Cardiac muscle cell (in vitro differentiated cells and primary cell): ENCODE measurements at places on chromosomes 4 and X.
A peak's percentile ranks its signal among the peaks of the same experiment; 100 is the strongest.

GRCh38 chrX:41473936-41474725 lies 27.0 kb downstream of the NYX start:
- no peak for DNase-seq

- DNase-seq = no peak
Measured at GRCh38 chr4:24574236-24574635, 10.1 kb downstream of the DHX15 start.

DNA sequence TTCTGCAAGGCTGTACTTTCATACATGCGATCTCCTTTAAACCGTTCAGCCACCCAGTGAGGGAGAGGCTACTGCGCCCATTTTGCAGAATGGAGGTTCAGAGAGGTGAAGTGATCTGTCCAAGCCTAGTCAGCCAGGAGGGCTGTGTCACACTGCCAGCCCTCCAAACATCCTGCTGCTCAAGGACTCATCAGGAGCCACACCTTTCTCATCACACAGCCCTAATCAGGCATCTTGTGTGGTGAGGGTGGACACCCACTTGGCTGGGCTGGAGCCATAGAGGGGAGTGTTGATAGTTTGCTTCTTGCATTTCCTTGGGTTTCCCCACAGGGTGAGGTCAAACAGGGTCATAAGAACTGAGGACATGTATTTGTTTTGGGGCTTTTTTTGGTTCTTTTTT lies 5.4 kb upstream of the CXCR3 start:
- DNase-seq = no peak

DNA sequence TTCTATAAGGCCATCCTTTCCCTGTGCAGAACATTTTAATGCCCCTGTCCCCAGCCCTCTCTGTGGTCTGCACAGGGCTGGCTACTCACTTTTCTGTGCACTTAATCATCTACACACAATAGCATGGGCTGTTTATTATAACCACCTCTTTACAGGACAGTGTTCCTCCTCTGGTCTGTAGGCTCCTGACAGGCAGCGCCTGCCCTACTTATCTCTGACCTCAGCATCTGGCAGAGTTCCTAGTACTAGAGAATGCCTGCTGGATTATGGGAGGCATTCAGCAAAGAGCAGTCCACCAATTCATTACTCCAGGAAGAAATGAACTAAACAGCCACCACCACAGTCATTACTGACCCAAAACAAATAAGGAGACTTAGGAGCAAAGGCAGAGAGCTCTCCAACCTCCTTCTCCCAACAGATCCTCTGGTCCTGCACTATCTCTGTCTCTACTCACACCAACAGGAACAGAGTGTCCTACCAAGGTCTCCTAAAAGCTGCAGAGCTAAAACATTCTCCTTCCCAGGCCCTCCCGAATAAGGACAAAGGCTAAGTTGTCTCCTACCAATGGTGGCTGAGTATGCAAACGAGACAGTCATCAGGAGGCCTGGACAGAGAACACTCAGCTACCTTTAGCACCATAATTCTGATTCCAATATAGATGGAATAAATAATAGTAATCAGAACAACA lies 279.2 kb downstream of the QDPR start:
- peak; percentile 84 for DNase-seq

DNA sequence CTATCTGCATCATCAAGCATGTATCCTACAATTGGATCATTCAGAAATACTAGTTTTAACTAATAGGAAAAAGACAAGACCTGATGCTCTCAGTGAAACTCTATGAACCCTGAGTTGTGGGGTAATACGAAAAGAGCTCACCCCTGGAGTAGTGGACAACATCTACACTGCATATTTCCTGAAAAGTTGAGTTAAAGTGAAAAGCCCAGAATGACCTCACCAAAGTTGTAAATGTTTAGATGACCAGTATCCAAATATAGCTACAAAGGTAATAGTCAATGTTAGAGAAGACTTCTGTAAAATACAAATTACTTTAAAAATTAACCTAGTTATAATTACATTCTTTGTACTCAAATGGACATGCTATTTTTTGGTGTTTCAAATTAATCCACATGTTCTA lies 52.8 kb upstream of the SRPX start:
- no peak for DNase-seq

DNA sequence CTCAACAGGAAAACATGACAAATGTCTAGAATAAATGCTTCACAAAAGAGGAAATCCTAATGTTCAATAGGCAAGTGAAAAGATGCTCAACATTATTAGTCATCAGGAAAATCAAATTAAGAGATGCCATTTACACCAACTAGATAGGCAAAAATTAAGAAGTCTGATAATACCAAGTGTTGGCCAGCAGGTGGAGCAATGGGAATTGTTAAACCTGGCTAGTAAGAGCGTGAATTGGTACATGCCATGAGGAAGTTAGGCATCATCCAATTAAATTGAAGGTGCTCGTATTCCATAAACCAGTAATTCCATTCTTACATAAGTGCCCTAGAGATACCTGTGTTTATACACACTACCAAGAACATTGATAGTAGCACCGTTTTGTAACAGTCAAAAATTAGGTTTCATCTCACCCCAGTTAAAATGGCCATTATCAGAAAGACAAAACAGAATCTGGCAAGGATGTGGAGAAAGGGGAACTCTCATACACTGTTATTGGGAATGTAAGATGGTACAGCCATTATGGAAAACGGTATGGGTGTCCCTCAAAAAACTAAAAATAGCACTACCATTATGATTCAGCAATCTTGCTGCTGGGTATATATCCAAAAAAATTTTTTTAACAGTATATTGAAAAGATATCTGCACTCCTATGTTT lies 14.0 kb upstream of the ZCCHC18 start:
- DNase-seq = peak; percentile 83

DNA sequence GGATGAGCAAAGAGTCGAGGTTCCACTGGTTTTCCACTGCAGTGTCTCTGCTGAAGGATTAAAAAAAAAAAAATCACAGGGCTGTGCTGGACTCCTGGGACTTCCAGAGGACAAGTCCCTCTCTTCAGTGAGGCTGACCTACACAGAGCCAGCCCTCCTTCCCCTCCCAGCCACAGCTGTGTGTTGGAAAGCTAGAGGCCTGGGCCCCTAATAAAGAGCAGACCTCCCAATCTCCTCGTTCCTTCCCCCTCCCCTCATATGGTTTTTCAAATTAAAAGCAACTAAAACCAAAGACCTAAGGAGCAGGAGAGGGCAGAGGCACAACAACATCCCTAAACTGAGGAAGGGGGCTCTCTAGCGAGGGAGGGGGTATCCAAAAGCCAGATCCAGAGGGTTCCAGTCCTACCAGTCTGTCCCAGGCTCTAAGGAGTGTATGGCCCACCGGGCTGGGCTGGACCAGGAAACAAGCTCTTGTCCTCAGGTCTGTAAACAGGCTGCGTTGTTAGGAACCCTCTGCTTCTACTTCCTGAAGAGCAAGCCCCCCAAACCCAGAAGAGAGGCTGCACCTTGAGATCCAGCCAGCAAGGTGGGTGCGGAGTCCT lies 4.0 kb upstream of the PDGFRA start:
- no peak for DNase-seq

DNA sequence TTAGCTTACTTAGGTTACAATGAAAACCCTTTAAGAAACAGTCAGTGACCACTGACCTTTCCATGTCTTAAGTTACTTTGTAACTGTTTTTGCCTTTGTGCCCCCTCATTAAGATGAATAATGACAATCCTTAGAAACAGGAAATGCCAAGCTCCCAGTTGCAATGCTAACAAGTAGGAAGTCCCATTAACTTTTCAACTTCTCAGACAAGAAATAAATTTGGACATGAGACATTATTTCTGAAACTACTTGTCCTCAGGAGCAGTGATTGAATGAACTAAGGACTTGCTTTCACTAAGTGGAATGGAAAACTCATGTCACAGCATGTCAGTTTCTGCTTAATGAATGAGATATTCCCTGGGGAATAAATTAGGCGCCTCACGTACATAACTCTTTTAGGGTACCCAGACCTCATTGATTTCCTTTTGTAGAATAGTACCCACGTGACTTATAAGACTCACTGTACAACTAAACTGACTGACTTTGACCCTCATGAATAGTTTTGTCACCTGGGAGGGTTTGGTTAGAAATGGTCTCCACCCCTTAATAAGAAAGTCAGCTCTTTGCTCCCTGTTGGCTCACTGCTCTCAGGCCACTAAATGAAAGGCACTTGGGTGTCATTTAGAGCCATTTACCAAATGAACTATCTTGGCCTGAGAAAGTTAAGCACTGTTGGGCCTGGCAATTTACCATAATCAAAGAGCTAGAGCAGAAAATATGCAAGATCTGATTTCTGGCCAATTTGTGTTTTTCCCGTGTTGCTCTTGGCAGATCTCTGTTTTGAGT lies 383.9 kb downstream of the RPA4 start:
- peak; percentile 20 for DNase-seq

GRCh38 chr4:10089346-10089745 lies 27.3 kb downstream of the WDR1 start:
- no peak for DNase-seq

DNA sequence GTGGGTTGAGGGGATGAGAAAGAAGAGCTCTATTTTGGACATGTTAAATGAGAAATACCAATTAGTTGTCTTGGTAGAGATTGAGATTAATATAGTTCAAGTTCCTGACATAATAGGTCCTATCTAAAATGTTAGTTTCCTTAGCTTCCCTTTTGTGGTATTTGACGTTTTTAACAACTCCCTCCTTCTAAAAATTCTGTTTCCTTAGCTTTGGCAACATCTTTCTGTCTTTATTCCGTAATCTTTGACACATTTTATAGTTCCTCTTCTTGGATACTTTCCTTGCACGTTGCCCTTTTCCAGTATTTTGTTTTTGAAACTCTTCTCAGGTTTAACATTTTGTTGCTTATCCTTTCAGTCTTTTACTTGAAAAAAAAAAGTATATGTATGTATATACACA lies 36.9 kb downstream of the LAMTOR3 start:
- DNase-seq = no peak

DNA sequence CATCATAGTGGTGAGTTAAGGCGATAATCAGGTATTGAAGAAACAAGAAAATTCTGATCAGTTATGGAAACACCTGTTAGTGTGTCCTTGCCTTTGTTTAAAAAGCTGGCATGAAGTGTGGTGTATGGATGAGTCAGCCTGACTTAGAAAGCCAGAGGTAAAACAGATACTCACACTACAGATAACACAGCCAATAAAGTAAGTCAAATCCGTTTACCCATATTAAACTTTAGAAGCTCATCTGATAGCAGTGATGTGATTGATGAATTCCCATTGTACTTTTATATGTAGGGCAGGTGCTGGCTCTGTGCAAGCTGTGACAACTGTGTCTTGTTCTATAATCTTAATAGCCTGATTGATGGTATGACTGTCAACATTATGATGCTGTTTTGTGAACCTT lies 1392.7 kb upstream of the IGFBP7 start:
- no peak for DNase-seq

GRCh38 chrX:21398426-21398825 lies 24.2 kb downstream of the CNKSR2 start:
- no peak for DNase-seq

- no peak for DNase-seq
Measured at GRCh38 chr4:38985410-38986100, 46.7 kb downstream of the TMEM156 start.

GRCh38 chr4:121736735-121737351 lies 28.1 kb downstream of the SMIM43 start:
- DNase-seq = peak; percentile 71

- no peak for DNase-seq
Measured at GRCh38 chr4:56460085-56460484, 7.3 kb upstream of the SRP72 start.

DNA sequence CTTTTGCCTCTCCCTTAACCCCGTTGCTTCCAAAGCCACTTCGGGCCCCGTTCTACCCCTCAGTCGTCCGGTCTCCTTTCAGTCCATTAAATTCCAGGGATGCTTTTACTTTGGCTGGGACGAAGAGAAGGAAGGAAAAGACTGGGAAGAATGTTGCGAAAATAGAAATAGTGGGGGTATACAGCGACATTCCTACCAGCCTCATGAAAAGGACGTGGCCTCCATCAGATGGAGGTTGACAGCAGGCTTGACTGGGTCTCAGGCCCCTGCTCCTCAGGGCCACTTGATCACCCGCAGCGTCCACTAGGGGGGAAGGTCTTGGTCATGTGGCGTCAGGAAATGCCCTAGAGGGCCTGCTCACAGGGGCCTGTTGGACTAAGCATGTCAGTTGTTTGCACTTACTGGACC lies 657 bp upstream of the ANKRD50 start:
- DNase-seq = peak; percentile 72

- DNase-seq = no peak
Measured at GRCh38 chr4:124390861-124391260, 321.7 kb downstream of the ANKRD50 start.

GRCh38 chr4:108396900-108397497 lies 223.4 kb upstream of the RPL34 start:
- DNase-seq = no peak

DNA sequence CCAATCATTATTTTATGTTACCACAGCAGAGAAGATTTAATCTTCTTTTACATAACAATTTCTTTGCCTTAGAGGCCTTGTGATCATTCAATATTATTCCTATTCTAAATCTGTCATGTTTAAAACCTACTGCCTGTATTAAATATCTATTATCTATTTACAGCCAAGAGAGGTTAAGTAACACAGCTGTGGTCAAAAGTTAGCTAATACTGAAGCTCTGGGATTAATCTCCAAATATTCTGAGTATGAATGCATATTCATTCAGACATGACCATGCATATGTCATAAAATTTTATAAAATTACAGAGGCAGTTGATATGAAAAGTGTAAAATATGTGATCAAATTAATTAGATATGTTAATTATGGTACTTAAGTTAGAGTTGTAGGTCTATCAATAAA lies 187.9 kb upstream of the MAB21L2 start:
- no peak for DNase-seq

- DNase-seq = no peak
Measured at GRCh38 chr4:74953647-74954046, 20.7 kb downstream of the PARM1 start.

- DNase-seq = no peak
Measured at GRCh38 chr4:15398732-15399131, 29.1 kb upstream of the C1QTNF7 start.

DNA sequence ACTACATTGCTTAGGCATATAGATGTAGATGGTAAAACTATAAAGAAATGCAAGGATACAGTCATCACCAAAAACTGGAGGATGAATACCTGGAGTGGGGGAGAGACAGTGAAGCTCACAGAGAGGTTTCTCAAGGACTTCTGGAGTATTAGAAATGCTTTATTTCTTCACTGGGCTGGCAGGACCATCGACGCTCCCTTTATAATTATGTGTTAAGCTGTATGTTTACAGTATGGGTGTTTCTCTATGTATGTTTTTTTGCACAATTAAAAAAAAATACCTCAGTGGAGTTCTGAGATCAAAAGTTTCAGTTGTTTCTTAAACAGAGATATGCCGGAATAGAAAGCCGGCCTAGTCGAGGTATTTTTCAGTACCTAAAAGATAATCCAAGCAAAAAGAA lies 201.3 kb downstream of the NSUN7 start:
- no peak for DNase-seq

GRCh38 chrX:6505960-6506359 lies 29.0 kb downstream of the VCX3A start:
- no peak for DNase-seq
